Small intestine (tissue), 16 donors: ENCODE measurements at places on chromosomes 3 and 15.

DNA sequence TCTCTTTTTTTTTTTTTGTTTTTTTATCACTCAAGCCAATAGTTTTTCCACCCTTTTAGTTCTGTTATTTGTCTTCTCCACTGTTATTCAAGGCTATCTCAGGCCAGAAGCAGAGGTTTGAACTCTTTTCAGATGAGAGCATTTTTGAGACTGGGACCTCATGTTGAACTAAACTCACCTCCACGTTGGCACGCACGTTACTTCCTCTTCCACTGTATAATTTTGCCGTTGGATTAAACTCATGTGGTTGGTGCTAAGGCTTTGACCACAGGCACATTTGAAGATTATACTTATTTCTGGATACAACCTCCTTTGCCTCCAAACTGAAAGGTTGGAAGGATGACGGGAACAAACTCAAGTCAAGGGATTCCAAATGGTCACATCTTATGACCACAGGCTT, 501.3 kb upstream of the TPRG1 start:
- no peak for DNase-seq

- DNase-seq = no peak
Measured at GRCh38 chr3:28947751-28948150, 333.1 kb upstream of the RBMS3 start.

DNA sequence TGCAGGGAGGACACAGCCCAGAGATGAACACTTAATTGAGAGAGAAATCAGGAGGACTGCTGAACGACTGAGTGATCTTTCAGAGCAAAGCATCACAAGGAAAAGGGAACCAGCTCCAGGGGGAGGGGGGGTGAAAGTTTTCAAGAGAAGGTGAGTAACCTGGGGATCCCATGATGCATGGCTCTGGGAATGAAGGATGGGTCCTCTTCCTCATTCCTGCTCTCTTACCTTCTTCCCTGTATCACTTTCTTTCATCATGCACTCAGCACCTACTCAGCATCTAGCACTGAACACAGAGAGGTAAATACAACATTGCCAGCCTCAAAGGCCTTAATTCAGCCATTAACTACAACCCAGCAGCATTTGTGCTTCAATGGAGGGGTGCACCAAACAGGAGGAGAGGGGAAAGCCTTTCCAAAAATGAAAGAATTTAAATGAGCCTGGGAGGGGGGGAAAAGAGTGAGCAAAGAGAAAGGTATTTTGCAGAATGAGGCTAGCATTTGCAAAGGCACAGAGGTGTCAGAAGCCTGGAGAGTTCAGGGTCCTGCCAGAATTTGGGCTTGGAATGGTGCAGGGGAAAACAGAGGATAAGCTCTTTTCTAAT, 427.4 kb downstream of the FOXP1 start:
- no peak for DNase-seq

- DNase-seq = no peak
Measured at GRCh38 chr3:147507638-147508286, 98.6 kb downstream of the ZIC1 start.

- no peak for DNase-seq
Measured at GRCh38 chr3:23938688-23939087, 6.4 kb upstream of the NR1D2 start.

DNA sequence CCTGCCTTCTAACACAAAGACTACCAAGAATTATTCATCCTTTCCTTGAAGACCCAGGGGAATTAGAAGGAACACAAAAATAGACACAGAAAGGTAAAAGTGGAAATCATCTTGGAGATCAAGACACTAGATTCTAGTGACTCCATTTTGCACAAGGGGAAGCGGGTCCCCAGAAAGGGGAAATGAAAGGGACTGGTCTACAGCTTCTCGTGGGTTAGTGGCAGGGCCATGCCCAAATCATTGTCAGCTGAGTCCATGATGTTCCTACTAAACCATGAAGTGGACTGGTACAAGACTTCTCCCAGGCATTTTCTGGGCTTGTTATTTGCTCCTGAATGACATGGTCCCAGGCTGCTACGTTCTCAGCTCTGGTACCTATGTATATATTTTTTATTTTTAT, 230.7 kb upstream of the TPRG1 start:
- no peak for DNase-seq

DNA sequence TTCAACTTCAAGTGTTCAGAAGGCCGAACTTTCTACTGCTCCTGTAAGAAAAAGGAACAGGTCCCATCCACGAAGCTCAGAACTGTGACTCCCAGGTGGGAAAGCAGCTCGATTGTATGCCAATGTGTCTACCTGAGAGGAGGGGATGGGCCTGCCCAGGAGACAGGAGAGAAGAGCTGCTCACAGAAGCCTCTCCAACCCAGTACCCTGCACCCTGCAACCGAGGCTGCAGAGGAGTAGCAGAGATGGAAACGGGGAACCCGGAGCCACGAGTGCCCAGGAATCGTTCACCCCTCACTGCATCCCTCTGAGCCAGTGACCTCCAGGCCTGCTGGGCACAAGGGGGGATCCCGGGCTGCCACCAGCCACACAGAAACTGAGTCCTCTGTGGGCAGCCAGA, 86.5 kb upstream of the PRR23E start:
- DNase-seq = no peak

DNA sequence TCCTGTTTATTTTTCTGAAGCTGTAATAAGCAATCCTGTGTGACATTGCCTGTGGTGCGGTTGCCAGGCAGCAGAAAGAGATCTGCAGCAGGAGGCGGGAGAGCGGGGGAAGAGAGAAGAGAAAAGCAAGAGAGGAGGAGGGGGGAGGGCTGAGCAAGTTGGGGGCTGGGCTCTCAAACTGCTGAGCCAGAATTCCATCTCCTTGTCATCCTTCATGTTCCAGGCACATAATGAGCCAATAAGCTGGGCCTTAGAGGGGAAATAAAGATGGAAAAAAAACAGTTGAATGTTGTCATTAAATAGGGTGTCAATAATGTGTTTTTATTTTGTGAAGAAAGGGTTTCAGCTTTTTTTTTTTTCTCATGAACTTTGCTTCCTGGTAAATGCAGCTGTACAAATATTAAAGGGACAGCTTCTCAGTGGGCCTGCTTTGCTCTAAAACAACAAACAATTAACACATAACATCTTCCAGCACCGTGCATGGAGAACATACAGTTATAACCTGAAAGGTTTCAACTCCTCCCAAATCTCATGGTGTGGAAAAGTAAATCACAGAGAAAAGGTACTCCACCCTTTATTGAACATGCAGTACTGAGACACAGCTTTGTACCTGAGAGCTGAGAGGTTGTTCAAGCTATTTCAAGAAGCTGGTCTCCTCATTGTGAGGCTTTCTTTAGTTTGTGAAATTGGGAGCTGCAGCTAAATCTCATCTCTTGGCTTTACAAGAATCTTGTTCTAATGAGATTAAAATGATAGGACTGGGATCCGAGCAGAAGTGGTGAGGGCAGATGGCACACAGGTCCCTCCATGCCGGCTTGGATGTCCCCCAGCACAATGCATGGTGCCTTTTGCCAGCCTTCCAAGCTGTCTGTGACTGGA, 451.1 kb upstream of the KCNMB2 start:
- DNase-seq = peak; percentile 58

GRCh38 chr3:126351771-126352475, 5.3 kb downstream of the KLF15 start:
- DNase-seq = no peak

GRCh38 chr3:61663356-61664104, 102.2 kb downstream of the PTPRG start:
- DNase-seq = no peak

DNA sequence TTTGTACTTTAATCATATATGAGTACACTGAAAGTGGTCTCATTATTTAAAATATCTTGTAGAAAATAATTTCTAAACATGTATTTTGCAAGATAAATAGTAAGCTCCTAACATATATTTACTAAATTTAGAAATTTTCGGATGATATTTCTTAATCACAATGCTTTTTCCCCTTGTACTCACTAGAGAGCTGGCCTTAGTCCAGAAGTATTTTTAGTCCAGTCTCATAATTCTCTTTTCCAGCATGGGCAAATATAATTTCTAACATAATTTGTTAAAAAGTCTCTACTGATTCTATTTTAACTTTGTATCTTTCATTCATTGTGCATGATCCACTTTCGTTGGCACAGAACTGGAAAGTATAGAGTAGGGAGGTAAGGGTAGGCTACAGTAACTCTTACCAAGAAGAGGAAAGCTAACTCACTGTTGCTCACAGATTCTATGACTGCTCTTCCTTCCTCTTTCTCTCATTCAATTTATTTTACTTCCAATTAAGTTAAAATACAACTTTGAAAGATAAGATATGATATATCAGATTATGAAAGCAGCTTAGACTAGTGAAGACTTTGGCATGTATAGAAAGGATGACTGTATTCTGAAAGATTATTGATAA, 39.3 kb downstream of the FGF7 start:
- DNase-seq = no peak

GRCh38 chr3:176087066-176087697, 1110.1 kb downstream of the TBL1XR1 start:
- DNase-seq = no peak

DNA sequence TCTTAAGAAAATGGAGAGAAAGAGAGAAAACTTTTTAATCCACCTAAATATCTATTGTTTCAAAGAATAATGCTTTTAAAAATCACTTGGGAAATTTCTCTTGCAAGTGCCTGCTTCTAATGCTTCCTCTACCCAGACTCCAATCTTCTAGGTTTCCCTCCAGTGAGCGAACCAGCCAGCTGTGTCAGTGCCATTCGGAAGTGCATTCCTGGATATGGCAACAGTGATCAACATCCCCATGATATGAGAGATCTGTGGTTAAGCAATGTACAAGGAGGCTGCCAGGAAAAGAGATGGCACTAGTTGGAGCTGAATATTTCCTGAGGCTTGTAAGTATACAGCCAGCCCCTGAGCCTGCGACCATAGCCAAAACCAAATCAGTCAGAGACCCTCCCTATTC, 53.3 kb upstream of the KCNMB2 start:
- no peak for DNase-seq

- DNase-seq = no peak
Measured at GRCh38 chr3:45347315-45348000, 40.9 kb upstream of the LARS2 start.

DNA sequence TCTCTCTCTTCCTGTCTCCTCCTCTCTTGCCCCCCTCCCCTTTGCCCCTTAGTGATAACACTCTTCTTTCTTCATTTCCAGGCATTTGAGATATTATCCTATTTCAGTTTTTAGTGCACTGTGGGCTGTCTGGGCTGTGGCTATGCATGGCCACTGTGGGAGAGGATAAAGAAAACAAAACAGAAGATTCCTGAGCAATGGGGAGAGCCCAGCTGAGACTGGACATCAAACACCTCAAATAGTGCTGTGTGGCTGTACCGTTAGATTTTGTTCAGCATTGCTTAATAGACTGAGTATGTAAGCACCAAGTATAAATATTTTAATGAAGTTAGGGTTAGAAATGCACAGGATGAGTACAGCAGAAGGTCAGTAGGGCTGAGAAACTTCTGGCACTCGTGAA, 7.9 kb upstream of the GBE1 start:
- DNase-seq = no peak

DNA sequence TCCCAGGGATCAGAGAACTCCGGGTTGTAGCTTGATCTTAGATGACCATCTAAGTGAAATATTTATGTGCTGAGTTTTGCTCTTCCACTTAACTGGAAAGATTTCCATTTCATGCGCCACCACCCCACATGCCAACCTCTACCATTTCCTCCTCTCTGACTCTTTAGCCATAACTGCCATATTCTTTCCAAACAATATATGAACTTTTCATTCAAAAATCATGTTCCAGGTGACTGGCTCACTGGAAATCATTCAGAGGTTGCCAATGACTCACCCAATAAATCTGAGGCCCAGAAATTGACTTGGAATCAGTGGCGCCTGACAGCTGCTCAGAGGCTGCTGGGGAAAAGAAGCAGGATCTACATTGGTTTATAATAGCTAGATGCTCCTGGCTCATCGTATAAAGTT, 31.6 kb upstream of the FAM174B start:
- no peak for DNase-seq

GRCh38 chr15:69424001-69424400, 9.9 kb downstream of the KIF23 start:
- no peak for DNase-seq

- no peak for DNase-seq
Measured at GRCh38 chr15:58260205-58260724, 122.1 kb downstream of the AQP9 start.

DNA sequence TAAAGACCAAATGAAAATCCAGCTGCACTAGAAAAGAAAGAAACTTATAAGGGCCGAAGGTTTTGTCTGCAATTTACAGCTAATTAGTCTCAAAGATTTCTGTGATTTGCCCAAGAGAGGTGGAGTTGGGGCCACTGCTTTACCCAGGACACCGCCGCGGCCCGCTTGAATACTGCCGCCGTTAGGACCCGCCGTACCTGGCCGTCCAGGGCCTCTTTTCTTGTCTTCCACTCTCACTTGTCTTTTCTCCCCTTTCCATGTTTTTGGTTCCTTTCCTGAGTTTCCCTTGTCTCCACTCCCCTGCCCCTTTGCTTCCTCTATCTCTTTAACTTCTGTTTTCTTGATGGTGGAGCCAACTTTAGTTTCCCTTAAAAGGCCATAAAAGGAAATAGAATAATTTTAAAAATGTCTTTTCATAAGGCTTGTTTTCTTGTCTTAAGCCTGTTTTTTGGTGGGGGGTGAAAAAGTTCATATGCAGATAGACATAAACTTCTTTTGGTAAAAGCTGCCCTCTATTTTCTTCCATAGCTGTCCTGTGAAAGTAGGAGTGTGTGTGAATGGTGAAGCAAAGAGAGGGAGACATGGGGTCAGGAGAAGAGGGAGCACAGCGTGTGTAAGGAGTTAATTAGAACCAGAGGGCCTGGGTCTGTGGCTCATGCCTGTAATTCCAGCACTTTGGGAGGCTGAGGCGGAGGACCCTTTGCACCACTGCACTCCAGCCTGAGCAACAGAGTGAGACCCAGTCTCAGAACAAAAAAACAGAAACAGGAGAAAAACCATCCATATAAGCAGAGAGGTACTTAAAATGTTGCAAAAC, 16.0 kb upstream of the CCNL1 start:
- peak; percentile 36 for DNase-seq

- DNase-seq = no peak
Measured at GRCh38 chr3:36615861-36616260, 148.5 kb downstream of the DCLK3 start.
